ENCODE measurements at places on chromosomes 11 and 22.

- DNase-seq: no peak
Observed at GRCh38 chr22:17057959-17058814, 26.6 kb upstream of the IL17RA start.

- DNase-seq: no peak
Observed at GRCh38 chr22:39303358-39303757, 16.1 kb downstream of the RPL3 start.

- no peak for DNase-seq
Observed at GRCh38 chr11:73995247-73995646, 12.6 kb upstream of the UCP2 start.

DNA sequence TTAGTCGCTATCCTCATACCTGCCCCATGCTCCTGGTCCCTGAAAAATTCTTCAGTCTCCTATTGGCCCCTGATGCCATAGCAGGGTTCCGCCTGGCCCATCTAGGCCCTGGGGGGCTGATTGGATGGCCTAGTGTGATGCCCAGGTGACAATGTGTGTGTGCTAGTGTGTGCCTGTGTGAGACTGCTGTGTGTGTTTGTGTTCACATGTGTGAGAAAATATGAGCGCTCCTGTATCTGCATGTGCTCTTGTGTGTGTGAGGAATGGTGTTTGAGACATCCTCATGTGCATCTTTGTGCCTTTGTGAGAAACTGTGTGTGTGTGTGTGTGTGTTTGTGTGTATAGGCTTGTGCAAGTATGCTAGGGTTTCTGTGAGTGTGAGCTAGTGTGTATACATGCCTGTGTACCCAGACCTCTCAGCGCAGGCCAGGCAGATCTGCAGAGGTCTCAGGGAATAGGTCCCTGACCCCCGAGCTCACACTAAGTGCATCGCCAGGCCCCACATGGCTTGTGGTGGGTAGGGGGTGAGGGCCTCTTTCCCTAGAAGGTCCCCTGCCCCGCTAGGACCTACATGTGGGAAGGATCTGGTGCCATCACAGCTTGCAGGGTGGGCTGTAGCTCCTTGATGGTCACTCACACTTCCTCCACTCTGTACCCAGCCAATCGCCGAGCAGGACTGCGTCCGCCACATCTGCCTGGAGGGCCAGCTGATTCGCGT, 64.6 kb downstream of the OTOG start:
- no peak for DNase-seq

DNA sequence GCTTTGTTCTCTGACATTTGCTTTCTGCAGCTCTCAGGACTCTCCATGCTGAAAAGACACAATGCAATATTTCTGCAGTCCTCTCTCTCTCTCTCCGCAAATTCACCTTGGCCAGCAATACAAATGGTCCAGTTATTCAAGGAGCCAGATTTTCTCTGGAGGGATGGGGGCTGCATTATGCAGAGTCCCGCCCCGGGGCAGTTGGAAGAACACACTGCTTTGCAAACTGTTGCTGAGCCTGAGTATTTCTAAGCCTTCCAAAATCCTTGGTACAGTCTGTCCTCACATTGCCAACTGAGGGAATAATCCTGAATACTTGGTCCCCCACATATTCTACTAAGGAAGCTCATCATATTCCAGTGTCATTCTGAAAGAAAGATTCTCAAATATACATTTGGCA, 94.3 kb upstream of the ZC3H12C start:
- no peak for DNase-seq

GRCh38 chr22:29485448-29485847, 5.4 kb downstream of the NEFH start:
- no peak for DNase-seq

DNA sequence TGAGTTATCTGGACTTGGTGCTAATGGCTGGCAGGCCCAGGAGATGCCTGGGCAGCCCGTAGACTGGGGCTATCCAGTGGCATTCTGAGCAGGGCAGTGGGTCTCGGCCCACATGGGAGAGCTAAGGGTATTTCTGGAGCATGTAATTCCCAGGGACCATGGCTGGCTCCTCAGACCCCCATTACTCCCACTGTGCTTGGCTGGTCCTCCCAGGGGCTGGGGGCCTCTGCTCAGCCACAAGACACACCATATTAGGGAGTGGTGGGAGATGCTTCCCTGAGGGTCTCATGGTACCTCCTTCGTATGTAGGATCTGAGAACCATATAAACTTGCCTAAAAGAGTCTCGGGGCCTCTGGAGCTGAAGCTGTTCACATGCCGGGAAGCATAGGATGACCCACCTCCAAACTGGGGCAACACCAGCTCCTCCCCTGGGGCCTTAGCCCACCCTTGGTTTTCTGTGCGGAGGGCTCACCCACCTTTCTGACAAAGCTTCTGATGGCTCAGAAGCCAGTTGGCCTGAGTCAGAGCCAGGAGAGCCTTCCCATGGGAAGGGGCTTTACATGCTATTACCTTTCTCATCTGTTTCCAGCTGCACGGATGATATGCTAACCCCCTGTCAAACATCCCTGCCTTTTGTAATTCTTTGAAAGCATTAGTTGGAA, 9.5 kb upstream of the FTH1 start:
- DNase-seq: no peak

DNA sequence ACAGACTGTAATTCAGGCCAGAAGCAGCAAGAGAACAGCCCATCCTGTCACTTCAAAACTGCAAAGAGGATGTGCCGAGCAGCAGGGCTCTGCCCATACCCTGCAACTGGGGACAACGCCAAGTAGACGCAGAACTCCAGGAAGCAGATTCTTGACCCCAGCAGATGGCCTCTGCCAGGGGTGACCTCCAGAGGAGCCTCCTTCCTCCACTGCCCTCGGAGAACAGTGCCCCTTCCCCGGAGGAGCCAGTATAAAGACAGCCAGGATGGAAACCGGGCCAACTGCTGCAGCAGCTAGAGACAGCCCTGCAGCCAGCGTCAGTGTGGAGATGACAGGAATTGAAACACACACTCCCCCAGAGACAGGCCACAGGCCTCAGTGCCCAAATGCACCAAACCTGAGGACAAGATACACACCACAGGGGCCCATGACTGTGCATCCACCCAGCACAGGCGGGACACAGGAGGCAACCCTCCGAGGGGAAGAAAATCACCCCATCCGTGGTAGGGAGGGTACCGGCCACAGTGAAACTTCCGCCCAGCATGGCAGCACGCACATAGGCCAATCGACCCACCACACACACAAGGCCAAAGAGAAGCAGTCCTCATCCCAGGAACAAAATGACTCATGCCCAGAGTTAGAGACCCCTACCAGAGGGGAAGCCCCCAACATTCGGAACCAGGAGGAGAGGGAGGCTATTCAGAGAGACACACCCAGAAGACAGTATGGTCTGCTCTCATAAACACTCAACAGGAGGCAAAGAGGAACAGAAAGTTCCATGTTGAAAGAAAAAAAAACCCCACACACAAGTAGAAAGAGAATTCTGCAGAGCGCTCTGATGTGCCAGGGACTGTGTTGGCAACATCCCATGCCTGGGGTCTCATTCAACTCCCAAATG, 5.6 kb downstream of the AHNAK start:
- DNase-seq: no peak

- DNase-seq: no peak
Observed at GRCh38 chr11:111797145-111797581, 31.0 kb upstream of the PPP2R1B start.

- no peak for DNase-seq
Observed at GRCh38 chr11:36192425-36193289, 96.6 kb downstream of the COMMD9 start.

GRCh38 chr22:27387561-27387960, 414.0 kb downstream of the MN1 start:
- no peak for DNase-seq

GRCh38 chr22:25362215-25362882, 142.9 kb downstream of the CRYBB2 start:
- DNase-seq: peak; percentile 22

DNA sequence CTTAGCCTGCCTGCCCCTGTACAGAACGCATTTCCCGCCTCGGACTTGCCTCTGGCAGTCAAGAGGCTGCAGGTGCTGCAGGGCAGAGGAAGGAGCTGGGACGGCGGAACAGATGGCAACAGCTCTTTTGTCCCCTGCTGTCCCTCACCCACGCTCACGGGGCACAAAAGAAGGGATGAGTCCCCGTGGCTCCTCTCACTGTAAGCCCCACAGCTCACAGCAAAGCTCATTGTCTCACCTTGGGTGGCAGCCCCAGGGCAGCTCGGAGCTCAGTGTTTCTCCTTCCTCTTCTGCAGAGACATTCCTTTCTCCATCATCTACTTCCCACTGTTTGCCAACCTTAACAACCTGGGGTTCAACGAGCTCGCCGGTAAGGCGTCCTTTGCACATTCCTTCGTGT, 24.3 kb downstream of the SLC25A18 start:
- DNase-seq: no peak

GRCh38 chr11:124274000-124274399, 17.8 kb downstream of the OR8G5 start:
- no peak for DNase-seq

GRCh38 chr11:306645-307371, 808 bp upstream of the IFITM2 start:
- no peak for DNase-seq

DNA sequence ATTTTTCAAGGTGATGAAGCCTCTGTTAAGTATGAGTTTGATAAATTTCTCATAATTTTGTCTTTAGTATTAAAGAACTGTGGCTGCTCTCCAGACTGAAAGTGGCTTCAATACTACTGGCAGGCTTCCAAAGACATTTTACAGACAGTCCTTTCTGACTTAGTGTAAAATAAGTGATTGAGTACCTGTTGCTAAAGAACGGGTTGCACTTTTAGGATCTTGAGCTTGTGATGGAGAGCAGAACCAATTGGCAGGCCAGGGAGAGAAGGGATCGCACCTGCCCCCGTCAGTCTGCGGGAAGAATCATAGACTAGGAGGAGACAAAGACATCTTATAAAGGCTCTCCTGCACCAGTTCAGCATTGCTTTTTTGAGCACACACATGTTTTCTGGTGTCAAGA, 4.4 kb downstream of the NCAM1 start:
- DNase-seq: no peak

DNA sequence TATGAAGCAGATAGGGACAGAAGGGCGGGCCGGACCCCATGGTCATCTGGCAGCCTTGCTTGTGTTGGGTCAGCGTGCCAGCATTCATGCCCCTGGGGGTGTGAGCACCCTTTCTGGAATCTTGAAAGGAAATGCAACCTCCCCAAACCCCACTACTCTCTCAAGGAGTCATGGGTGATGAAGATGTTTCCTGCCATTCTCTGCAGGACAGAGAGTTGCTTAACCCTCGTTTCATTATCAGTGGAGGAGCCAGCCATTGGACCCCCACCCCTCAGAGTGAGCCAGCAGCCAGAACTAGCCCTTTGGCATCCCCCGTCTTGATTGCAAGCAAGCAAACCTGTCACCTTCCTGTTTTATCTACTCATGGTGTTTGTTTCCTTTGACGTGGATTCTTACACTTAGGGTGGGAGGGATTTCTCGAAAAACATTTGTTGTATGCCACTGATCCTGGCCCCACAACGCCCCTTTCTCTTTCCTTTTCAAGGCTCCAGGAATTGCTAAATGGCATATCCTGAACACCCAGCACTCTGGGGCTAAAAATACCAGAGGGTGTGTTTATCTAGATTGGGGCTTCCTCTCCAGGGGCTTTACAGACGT, 258.3 kb downstream of the ETS1 start:
- DNase-seq: no peak

- no peak for DNase-seq
Observed at GRCh38 chr11:61800331-61801281, 7.9 kb downstream of the FEN1 start.

- DNase-seq: no peak
Observed at GRCh38 chr22:24289741-24290163, 19.1 kb downstream of the SPECC1L start.

DNA sequence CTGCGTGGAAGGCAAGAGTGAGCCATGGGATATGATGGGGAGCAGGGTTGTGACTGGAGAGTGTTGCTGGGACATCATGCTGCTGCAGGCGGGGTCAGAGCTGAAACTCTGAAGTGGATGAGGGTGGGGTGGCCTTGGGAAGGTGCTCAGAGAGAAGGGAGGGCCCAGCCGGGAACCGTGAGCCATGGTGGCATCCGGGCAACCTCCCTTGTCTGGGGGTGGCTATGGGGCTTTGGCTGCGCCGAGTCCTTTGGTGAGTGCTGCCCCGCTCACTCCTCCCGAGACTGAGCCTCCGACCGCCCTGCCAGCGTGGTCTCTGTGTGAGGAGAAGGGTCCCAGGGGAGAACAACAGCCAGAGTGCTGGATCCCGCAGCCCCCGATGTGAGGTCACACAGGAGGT, 632.0 kb downstream of the BRD1 start:
- no peak for DNase-seq

DNA sequence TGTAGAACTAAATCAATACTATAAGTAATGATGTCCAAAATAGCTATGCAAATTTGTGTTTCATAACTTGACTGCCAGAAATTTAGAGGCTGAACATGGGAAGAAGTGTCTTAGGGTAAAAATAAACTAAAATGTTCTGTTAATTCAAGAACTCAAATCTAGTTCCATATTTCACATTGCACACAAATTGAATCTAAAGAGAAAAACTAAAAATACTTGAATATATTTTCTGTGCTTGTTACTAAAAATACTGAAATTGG, 43.5 kb downstream of the FANCF start:
- no peak for DNase-seq

GRCh38 chr11:22930816-22931594, 70.7 kb upstream of the CCDC179 start:
- DNase-seq: no peak

DNA sequence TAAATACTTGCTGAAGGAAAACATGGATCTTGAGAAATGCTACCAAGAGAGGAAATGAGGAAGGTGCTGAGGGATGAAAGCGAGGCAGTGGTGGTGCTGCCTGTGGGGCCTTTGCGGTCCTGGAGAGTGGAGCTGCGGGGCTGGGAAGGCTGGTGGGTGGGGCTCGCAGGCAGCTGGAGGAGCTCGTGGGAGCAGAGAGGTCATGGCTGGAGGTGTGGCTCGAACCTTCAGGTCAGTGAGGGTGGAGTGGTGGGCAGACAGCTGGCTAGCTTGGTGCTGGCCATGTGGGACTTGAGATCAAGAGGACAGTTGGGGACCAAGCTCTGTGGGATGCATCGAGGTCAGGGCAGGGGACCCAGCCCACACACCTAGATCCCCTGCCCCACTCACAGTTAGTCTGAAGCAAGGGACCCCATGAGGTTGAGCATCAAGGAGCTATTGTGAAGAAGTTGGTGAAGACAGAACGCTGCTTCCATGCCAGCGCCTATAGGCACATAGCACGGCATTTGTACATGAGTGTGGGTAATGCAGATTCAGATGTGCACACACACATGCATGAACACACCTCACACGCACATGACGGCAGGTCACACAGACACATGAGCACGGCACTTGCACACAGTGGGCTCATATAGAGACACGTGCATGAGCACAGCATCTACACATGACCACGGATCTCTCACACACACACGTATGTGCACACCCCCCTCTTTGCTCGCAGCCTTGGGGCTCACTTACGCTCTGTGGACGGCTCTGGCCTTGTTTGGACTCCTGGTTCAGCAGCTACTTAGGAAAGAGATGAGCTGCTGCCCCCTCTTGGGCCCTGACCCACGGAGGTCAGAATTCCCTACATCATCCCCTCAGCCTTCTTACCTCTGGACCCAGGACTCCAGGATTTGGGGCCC, 30.4 kb downstream of the SHANK3 start:
- no peak for DNase-seq

- no peak for DNase-seq
Observed at GRCh38 chr11:269146-269890, 8.9 kb upstream of the NLRP6 start.

All from activated T-helper 1 cell treated with Interleukin-2 at 50 U/mL for 16 hours (primary cell).